NCI-H82 (cell line): ENCODE measurements at places on chromosomes 2 and 18.
A peak's percentile ranks its signal among the peaks of the same experiment; 100 is the strongest.

DNA sequence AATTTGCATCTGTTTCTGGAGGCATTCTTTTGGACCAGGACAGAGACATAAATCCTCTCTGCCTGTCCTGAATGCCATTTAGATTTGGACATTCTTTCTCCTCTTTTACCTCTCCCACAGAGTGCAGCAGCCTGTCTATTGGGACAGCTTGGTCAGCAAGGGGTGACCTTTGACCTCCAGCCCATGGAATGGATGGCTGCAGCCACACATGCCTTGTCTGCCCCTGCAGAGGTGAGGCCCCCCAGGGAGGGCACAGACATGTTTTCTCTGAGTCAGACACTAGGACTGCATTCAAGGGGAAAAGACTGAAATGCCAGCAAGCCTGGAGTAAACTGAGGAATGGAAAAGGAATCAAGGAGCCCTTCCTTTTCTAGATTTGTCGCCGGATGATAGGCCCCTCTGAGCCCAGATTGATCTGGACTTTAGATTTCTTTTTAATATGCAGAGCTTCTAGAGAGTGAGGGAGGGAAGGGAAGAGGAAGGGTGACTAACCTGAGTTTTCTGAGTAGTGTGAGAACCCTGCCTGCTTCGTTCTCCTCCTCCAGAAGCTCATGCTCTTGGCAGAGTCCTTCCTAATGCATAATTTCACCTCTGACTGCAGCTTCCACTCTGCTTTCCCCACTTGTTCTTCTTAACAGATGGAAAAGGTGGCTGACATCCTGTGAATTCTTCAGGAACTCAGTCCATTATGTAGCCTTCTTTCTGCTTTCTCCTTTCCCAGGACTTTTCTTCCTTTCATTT is 16.1 kb upstream of the TTLL4 start:
- no peak for DNase-seq

- peak; percentile 63 for DNase-seq
Observed at GRCh38 chr18:58578835-58579560, 49.9 kb downstream of the ALPK2 start.

- DNase-seq = peak; percentile 86
Observed at GRCh38 chr2:28695245-28695647, 56.4 kb upstream of the PPP1CB start.

DNA sequence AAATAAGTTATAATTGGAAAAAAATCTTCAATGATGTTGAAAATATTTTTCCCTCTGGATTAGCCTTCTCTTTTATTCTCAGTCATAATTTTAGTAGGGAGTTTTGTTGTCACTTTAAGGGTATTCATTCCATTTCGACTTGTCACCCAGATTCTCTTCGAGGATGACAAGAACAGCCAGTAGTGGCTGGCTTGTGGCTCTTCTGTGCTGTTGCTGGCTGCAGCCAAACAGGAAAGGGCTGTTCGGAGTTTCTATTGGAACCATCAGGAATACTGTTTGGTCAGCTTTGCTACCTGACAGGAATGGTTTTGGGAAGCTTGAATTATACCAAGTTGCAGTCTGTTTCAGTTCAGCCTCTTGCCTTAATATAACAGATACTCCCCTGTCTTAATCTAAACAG is 41.6 kb downstream of the MGAT5 start:
- no peak for DNase-seq

GRCh38 chr2:223368481-223368880 is 233.7 kb downstream of the SCG2 start:
- no peak for DNase-seq

- peak; percentile 68 for DNase-seq
Observed at GRCh38 chr2:121490584-121491133, 40.0 kb upstream of the RNU4ATAC start.

- no peak for DNase-seq
Observed at GRCh38 chr18:37559194-37559593, 6.4 kb downstream of the CELF4 start.

- DNase-seq = no peak
Observed at GRCh38 chr2:120239488-120240287, 13.0 kb upstream of the RALB start.
